Left ventricle myocardium inferior (tissue), 1 donor: ENCODE measurements at places on chromosomes 11 and 22. TPM values are rescaled to one million over a fixed set of nuclear protein-coding genes. Genes with fewer than 3 reads are reported as not detected.

DNA sequence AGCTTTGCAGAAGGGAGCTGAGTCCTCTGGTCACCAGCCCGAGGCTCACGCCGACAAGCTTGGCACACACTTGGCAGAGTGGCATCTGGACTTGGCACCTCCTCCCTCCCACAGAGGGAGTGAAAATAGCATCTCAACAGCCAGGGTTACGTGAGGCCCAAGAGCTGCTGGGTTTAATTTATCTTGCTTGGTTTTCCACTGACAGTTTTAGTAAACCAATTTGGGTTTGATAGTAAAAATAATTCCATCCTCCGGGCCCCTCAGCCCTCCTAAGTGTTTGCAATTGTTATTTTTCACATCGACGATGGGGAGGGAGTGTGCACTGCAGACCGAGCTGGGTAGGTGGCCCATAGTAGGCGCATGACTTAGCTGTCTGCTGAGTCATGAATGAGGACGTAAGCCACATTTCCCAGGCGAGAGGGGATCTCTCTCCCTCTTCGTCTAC is 107.6 kb upstream of the ASPHD2 start:
- H3K27me3 ChIP-seq: no peaks in the 10 kb centered on the region
- DNase-seq: peak; percentile 60
- H3K4me3 ChIP-seq: no peak overlapping the region
- no peaks in the 10 kb centered on the region for H3K36me3 ChIP-seq
- peaks cover 8% of the 10 kb centered on the region for H3K4me1 ChIP-seq

- H3K4me1 ChIP-seq: peaks cover 45% of the 10 kb centered on the region
- H3K4me3 ChIP-seq: no peak overlapping the region
- DNase-seq: no peak
- H3K27me3 ChIP-seq: no peaks in the 10 kb centered on the region
- H3K27ac ChIP-seq: peak overlapping the region; percentile 89
Measured at GRCh38 chr11:130181295-130182272, 22.0 kb downstream of the ST14 start.

CHORDC1 gene
- 41.4 TPM for total RNA-seq

- no peak overlapping the region for H3K27ac ChIP-seq
- H3K36me3 ChIP-seq: no peaks in the 10 kb centered on the region
- peaks cover 26% of the 10 kb centered on the region for H3K4me1 ChIP-seq
- no peak for DNase-seq
- no peaks in the 10 kb centered on the region for H3K27me3 ChIP-seq
Measured at GRCh38 chr11:112615891-112616290, 345.3 kb upstream of the NCAM1 start.

MPZL3 gene
- total RNA-seq: 2.7 TPM

- peaks cover 25% of the 10 kb centered on the region for H3K4me1 ChIP-seq
- no peaks in the 10 kb centered on the region for H3K36me3 ChIP-seq
- no peak for DNase-seq
- no peaks in the 10 kb centered on the region for H3K27me3 ChIP-seq
- H3K27ac ChIP-seq: no peak overlapping the region
- H3K4me3 ChIP-seq: no peak overlapping the region
Measured at GRCh38 chr11:70100791-70101190, 22.7 kb downstream of the ANO1 start.

SLC6A5 gene
- total RNA-seq: not detected

DNA sequence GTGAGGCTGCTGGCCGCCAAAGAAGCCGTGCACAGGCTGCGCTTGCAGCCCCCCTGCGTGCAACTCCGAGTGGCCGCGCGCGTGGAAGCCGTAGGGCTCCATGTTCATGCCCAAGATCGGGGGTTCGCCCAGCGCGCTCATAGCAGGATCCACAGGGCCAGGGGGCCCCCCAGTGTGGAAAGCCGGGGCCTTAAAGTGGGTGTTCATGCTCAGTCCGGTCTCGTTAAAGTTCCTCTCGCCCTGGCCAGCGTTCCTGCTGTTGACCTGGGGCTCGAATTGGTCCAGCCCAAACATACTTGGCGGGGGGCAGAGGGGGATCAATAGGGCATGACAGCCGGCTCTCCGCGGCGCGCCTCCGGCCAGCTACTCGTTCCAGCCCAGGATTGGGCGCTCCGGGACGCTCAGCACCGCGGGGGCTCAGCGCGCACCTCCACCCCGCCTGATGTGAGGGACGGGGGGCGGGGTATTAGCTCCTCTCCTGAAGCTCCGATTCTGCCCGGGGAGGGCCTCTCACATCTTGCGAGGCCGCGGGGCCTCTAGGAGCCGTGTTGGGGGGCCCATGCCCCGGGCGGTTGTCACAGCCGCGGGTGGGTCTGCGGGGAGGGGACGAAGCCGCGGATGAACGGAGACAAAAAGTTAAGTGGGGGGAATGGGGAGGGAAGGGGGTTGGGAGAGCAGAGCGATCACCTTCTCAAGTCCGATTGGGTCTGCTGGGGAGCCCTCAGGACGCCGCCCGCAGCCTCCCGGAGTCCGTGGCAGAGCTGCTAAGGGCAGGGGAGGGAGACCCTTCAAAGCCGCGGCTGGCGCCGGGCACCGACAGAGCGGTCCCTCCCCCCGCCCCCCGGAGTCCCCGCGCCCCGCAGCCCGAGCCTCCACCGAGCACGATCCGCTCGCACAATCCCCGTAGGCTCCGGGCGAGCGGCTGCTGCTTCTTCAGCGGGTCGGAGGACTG is 1.0 kb downstream of the MN1 start:
- H3K27ac ChIP-seq: peak overlapping the region; percentile 93
- peaks cover 83% of the 10 kb centered on the region for H3K4me1 ChIP-seq
- H3K36me3 ChIP-seq: peaks cover 17% of the 10 kb centered on the region
- DNase-seq: peak; percentile 33
- H3K4me3 ChIP-seq: peak overlapping the region; percentile 92

TMEM225 gene
- total RNA-seq: not detected

- no peaks in the 10 kb centered on the region for H3K36me3 ChIP-seq
- H3K27me3 ChIP-seq: no peaks in the 10 kb centered on the region
- H3K4me3 ChIP-seq: no peak overlapping the region
- H3K27ac ChIP-seq: no peak overlapping the region
- DNase-seq: no peak
Measured at GRCh38 chr11:83249972-83250593, 36.1 kb downstream of the CCDC90B start.
